ENCODE measurements at places on chromosomes 4 and X. TPM values are rescaled to one million over a fixed set of nuclear protein-coding genes. Genes with fewer than 3 reads are reported as not detected.

- ATAC-seq: no peak
Measured at GRCh38 chrX:80181079-80181478, 166.5 kb downstream of the TBX22 start.

DNA sequence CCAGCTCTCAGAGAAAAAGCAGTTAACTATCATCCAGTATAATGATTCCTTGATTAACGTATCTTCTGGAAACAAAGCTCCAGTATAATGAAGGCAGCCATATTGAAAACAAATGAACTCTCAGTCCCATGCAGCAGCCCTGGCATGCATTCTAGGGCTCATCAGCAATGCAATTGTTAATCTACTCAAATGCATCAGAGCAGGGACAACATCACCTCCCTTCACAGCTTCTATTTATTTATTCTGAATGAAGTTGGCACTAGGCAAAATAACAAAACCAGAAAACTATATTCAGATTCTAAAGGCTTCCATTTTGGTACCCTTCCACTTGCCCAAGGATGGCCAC lies 11.4 kb downstream of the SH3D19 start:
- ATAC-seq: no peak

- peak; percentile 89 for ATAC-seq
Measured at GRCh38 chr4:156977435-156978160, 6.0 kb upstream of the PDGFC start.

DNA sequence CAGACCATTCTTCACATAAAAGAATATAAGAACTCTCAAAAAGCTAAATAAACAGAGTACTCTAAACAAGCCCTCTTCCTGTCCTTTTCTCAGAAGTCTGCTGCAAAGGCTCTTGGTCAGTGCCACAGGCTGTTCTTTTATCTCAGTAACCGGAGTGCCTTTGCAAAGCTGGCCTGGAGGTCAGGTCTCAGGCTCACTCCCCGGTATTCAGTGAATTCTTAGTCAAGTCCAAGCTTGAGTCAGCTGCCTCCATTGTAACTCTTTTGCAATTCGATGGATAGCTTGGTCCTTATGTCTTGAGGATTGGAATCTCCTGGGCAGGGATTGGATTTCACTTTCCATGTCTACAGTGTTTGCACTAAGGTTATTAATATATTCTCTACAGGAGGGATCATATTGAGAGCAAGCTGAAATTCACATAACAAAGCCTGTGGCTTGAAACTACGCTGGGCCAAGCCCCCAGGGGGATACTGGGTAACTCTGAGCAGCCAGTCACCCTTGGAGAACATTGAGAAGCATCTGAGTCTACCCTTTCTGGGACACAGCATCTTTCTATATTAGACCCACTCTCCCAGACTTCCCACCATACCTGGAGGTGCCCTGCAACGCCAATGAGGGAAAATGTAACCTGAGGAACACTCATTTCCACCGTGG lies 10.0 kb upstream of the HS6ST2 start:
- peak; percentile 89 for ATAC-seq

DNA sequence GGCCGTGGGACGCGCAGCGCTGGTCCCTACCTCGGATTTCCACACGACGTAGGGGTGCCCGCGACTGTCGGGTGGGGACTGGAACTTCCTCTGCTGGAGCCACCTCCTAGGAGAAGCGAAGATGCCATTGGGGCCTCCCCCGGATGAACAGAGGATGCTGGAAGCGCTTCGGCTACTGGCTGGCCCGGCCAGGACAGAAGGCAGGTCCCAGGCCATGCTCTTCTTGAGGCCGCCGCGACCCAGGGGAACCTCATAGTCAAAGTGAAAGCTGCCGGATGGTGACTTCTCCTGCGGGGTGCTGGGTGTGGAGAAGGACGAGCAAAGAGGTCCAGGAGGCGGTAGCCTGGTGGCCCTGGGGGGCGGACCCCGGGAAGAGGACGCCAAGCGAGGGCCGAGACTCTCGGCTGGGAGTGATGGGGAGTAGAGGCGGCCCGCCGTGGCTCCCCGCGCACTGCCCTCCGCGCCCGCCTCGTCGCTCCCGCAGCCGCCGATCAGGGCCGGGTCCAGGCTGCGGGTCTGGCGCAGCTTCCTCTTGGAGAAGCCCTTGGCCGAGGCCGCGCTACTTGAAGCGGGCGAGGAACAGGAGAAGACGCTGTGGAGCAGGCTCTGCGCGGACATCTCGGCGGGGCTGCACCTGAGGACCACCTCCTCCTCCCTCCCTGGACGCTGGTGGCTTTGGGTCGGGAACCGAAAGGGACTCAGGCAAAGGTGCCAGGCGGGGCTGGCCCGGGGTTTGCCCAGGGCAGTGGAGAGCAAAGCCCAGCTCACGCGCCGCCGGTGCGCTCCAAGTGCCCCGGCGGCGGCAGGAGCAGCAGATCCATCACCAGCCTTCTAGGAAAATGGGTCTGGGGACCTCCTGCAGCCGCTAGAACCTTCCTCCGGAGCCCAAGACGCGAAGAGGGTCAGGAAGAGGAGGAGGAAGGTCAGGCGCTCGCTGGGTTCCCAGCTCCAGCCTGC lies 1.2 kb downstream of the ARHGAP6 start:
- peak; percentile 20 for ATAC-seq

DNA sequence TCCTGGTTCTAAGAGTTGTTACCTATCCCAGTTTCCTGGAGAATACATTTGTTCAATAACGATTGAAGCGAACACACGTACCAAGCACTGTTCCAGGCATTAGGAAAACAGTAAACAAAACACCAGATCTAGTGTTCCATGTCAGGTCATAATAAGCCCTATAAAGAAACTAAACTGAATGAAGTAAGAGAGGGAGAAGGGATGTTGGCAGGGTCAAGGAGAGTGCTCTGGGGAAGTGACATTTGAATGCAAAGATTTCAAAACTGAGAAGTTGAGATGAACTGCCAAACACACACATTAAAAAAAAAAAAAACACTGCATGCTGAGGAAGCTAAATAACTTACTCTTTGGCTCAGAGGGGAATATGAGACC lies 14.4 kb upstream of the ENAM start:
- peak; percentile 14 for ATAC-seq

DNA sequence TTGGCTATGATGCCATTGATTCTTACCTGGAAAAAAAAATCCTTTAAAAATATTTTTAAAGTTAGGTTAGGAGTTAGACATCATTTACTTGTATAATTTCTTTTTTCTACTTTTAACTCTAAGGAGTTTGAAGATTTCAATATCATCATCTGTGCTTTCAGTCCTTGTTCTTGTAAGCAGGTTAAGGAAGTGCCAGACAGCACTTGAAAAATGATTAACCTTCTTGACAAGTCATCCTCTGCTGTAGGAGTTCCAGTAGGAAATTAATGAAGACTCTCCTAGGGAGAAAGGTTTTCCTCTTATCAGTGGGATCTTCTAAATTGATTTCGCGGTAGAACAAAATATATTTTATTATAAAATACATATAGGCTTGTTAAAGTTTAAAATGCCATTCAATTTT lies 29.1 kb upstream of the ANAPC4 start:
- no peak for ATAC-seq

DNA sequence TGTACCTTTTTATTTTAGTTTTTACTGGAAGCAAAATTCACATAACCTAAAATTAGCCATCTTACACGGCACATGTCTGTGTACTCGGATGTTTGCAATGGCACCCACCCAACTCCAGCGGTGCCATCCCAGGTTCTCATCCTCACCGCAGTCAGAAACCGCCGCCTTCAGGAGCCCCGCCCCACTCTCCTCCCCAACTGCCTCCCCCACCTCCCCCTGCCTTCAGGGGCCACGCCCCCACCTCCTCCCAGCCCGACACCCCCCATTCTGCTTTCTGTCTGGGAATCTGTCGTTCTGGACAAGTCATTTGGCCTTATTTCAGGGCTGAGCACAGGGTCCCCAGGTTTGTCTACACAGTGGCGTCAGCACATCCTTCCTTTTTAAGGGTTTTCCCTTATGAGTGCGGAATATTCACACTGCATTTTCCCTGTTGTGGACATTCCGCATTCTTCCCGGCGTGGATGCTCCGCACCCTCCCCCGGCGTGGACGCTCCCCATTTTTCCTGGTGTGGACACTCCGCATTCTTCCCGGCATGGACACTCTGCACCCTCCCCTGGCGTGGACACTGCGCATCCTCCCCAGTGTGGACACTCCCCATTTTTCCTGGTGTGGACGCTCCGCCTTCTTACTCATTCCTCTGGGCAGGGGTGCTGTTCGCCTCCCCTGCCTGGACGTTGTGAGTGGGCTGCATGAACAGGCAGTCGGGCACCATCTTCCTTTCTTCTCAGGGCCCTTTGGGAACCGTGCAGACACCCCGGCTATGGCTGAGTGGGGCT lies 135.4 kb upstream of the NKX1-1 start:
- ATAC-seq: no peak

DNA sequence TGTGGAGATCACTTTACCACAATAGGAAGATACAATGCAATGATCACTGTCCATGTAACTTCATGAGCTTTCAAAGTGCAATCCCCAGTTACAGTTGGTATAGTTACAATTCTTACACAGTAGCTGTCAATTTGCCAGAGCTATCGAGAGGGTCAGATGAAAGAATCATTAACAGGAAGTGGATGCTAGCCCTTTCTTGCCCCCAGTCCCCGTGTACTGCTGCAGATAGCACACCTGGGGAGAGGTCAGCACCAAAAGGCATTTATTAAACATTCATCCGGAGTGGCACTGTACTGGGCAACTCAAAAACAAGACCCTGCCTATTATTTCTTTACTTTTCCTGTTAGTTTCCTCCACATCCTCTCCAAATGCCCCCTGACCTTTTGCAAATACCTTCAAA lies 47.7 kb downstream of the SOD3 start:
- no peak for ATAC-seq

DNA sequence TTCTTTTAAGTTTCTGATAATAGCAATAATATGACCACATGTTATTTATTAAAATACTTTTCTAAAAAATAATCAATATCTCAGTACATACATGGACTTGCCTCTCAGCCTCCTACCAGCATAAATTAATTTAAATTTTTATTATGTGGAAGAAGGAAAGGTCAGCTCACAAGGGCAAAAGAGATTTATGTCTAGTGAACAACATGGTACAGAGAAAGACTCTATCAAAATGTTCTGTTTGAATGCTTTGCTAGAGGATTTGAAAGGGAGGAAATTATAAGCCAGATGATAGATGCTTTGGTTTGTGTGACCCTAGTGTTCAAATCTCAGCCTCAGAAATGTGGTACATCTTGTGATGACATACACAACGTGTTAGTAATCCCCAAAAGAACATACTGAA lies 94.3 kb downstream of the DKK2 start:
- ATAC-seq: peak; percentile 65

- ATAC-seq: no peak
Measured at GRCh38 chrX:152632445-152633097, 5.1 kb upstream of the GABRQ start.

GRCh38 chr4:150578745-150579501 lies 3.0 kb upstream of the MAB21L2 start:
- ATAC-seq: no peak

Gene FAM47A
- not detected for total RNA-seq

Gene FAM9C
- 0.44 TPM for total RNA-seq

Gene TCP11X1
- total RNA-seq: not detected

Gene AFF2
- 7.1 TPM for total RNA-seq

Gene EGFL6
- total RNA-seq: 6.8 TPM

Gene IL1RAPL2
- 0.29 TPM for total RNA-seq
